HFFc6 (cell line): ENCODE measurements at places on chromosomes 5 and 9.

- no peak for DNase-seq
These were observed 37.5 kb upstream of the TIFAB start for GRCh38 chr5:135489466-135490244.

DNA sequence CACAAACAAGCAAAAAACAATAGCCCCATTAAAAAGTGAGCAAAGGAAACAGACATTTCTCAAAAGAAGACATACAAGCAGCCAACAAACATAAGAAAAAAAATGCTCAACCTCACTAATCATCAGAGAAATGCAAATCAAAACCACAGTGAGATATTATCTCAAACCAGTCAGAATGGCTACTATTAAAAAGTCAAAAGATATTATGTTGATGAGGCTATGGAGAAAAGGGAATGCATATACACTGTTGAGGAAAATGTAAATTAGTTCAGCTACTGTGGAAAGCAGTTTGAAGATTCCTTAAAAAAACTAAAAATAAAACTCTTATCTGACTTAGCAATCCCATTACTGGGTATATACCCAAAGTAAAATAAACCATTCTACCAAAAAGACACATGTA lies 28.7 kb upstream of the BARX1 start:
- DNase-seq = peak; percentile 25

DNA sequence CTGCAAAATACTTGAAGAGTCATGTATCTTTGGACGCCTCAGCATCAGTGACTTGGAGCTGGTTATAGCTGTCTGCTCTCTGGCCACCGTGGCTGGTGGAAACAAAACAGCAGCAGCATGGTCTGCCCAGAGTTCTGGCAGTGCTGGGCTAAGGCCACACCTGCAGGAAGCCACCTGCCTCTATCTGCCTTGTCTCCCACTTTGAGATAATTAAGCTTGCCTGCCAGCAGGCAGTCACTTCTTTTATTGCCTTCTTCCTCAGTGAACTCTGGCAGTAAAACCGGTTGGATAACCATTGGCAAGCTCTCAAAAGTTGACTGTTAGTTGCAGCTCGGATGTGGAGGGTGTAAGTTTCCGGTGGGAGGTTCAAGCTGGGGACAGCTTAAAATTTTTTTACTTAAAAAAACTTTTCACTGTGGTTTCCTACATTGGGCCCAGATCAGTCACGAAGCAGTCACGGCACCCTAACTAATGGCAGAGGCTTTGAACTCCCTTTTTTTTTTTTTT lies 4.9 kb downstream of the SMIM3 start:
- DNase-seq = peak; percentile 96

- DNase-seq = no peak
These were observed 16.6 kb upstream of the FBP2 start for GRCh38 chr9:94610181-94610606.

GRCh38 chr5:2905741-2906140 lies 154.3 kb upstream of the IRX2 start:
- no peak for DNase-seq

GRCh38 chr5:74798977-74799911 lies 32.2 kb downstream of the NSA2 start:
- peak; percentile 3 for DNase-seq

DNA sequence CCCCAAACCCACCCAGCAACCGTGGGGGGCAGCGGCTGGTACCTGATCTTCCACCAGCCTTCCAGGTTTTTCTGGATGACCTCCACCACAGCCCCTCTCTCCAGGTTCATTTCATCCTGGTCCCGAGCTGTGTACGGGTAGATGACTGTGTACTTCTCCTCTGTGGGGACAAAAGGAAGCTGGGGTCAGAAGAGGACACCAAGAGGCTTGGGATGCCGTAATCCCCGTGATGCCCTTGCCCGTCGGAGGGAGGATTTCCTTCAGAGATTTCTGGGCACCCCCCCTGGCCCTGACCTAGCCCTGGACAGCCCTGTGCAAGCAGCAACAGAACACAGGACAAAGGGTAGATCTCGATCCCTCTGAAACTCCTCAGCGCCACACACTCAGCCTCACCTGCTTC lies 70.3 kb upstream of the UBTD2 start:
- no peak for DNase-seq

DNA sequence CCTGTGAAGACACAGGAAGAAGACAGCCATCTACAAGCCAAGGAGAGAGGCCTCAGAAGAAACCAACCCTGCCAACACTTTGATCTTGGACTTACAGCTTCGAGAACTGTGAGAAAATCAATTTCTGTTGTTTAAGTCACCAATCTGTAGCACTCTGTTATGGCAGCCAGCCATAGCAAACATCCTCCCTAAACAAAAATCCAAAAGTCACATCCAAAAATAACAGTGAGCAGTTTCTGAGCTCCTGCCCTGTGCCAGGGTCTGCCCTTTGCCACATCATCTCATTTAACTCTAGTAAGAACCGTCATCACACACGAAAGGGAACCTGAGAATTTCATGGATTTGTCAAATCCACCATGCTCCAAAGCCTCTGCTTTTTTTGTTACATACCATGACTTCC lies 118.8 kb downstream of the TRIM36 start:
- no peak for DNase-seq

- DNase-seq = no peak
These were observed 24.1 kb upstream of the SLC25A48 start for GRCh38 chr5:135810188-135810943.

GRCh38 chr5:29960323-29960722 lies 1233.2 kb upstream of the CDH6 start:
- no peak for DNase-seq

- peak; percentile 16 for DNase-seq
These were observed 277.6 kb upstream of the ADAMTS16 start for GRCh38 chr5:4862500-4862899.

GRCh38 chr5:79517601-79518000 lies 3.7 kb upstream of the HOMER1 start:
- no peak for DNase-seq

DNA sequence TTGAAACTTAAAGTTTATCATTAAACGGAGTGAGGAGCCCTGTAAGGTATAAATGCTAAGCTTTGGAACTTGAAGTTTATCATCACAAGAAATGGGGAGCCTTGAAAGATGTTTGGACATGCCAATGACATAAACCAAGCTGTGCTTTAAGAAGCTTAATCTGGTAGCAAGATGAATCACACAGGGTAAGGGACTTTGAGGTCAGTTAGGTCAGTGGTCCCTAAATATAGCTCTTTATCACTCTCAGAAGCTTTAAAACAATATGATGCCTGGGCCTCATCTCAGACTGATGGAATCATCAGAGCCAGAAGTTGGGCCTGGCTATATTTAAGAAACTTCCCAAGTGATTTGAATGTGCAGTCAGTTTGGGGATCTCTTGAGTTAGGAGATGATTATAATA lies 85.7 kb downstream of the TNC start:
- no peak for DNase-seq

GRCh38 chr9:17793713-17794622 lies 215.1 kb downstream of the SH3GL2 start:
- peak; percentile 11 for DNase-seq

- DNase-seq = no peak
These were observed 981.2 kb downstream of the TLE4 start for GRCh38 chr9:80552931-80553330.

- no peak for DNase-seq
These were observed 10.0 kb upstream of the DOLPP1 start for GRCh38 chr9:129070696-129071525.

DNA sequence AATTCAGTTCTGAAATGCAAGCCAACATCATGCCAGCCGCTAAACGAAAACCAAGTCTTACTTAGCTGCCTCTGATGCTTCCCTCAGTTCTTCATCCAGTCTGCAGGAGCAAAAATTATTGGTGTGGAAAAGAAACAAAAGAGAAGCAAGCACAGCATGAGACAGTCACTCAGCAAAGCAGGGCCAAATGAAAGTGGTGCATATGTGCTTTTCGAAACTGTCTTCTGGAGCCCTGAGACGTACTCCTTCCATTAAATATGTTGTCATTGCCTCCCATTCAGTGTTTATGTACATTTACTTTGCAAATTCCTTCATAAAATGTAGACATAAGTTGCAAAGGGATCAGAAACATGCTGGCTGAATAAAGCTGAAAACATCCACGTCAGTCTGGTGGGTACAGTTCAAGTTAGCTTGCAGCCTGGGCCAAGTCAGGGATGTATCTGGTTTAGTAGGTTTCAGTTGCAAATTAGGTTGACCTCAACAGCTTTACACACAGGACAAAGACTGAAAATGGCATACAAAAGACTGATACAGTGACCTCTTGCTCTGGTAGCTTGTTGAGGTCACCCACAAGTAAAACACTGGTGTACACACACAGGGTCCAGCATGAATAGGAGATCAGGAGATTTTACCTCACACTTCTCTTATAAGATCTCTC lies 139.7 kb upstream of the PCA3 start:
- no peak for DNase-seq

- no peak for DNase-seq
These were observed 59.2 kb downstream of the TSSK1B start for GRCh38 chr5:113375480-113376060.

DNA sequence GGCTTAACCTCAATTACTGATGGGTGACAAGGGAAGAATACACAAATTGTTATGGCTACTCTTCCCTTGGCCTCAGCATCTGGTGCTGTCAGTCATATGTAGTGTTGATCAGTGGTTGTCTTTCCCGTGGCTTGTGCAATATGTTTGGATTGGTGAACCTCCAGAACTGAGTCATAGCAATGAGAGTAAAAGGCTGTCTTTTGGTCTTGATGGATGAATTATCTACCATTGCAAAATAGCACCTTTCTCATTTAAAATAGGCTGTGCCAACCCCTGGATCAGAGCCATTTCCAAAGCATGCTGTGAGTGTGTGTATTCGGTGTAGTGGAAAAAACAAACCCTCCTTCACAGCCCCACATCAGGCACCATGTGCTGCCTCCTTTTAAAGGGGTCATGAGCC lies 14.6 kb upstream of the F2R start:
- DNase-seq = peak; percentile 77

- no peak for DNase-seq
These were observed 917.0 kb downstream of the MAT2B start for GRCh38 chr5:164422400-164422799.

GRCh38 chr5:35417040-35417439 lies 186.8 kb upstream of the PRLR start:
- no peak for DNase-seq

- no peak for DNase-seq
These were observed 291.0 kb upstream of the SEMA6A start for GRCh38 chr5:116865651-116866050.

- DNase-seq = no peak
These were observed 43.2 kb downstream of the SEMA4D start for GRCh38 chr9:89454498-89455355.

- DNase-seq = no peak
These were observed 36.0 kb upstream of the NPM1 start for GRCh38 chr5:171351536-171352073.

DNA sequence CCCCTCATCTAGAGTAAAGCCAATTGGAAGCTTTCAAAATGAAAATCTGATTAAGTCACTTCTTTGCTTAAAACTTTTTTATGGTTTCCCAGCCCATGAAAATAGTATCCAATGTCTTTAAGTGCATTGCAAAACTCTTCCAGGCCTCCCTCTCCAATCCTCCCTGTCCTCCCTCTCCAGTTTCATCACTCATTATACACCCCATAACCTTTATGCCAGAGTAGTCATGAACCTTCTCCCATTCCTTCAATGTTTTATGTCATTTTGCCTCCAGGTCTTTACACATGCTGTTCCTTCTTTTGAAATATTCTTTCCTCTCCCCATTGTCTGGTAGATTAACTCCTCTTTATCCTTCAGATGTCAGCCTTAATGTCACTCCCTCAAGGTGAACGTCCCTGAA lies 8.1 kb upstream of the ZNF354A start:
- DNase-seq = no peak

GRCh38 chr9:35560625-35561337 lies 44.3 kb upstream of the TESK1 start:
- DNase-seq = no peak

GRCh38 chr5:135707302-135707701 lies 127.2 kb upstream of the SLC25A48 start:
- DNase-seq = no peak

GRCh38 chr9:88372103-88372654 lies 16.1 kb upstream of the SPIN1 start:
- DNase-seq = no peak

DNA sequence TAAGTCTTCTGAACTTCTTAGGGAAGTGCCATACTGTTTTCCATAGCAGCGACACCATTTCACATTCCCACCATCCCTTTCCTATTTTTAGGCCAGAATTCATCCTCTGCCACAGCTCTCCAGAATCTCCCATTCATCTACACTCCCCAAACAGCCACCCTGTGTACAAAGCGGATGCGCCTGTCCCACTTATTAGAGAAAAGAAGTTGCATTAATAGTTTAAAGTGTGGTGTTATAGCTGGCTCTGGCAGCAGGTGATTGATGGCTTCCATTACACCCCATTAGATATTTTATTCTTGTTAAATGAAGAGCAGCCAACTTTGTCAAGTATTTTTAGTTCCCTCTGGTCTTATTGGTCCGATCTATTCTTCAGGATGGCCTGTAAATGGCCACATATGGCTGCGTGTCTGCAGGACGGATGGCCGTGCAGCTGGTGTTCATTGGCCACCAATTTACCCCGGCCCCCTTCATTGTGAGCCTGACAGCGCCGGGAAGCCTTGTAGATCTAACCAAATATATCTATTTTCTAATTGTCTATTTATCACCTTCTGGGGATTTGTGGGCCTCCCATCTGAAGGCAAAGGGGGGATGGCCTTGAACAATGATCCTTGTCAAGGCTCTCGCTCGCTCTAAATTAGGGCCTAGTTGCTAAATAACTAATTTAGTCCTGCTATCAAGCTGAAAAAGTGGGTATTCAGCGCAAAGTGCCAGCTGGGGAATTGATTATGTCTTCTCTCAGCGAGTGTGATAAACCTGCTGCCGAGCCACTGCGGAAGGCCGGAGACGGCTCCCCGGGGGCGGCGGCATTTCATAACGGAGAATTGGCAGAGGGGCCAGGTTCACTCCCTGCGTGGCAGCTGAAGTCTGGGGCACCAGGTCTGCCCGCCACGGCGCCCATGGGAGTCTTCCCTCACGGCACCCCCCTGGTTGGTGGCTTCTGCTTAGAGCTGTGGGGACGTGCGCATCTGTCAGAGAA lies 141.1 kb downstream of the MELK start:
- DNase-seq = no peak

DNA sequence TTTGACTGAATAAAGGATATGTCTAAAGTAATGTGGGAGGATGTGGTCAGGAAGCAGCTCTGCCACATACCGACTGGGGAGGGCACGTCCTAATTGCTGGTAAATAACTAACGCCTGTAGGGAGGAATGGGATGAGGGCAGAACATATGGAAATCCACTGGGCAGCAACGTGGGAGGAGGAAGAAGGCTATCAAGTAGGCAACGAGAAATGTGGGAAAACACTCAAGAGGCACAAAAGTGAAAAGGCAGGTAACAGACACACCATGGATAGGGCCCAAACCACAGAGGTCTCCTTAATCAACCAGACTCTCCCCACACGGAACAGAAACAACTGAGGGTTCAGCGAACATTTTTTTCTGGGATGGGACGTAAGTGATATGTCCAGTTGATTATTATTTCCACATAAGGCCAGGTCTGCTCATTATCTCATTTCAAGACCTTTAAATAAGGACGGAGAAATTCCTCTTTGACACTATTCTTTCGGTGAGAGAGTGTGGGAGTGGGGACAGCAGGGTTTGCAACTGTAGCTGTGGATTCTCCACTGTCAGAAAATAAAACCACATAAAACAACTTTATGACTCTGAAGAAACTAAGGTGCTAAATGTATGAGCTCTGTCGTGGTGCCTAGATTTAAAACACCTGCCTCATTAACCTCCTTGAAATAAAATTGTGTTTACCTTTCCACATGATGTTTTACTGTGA lies 17.0 kb downstream of the IARS1 start:
- no peak for DNase-seq

GRCh38 chr5:171157775-171158174 lies 151.3 kb upstream of the TLX3 start:
- no peak for DNase-seq

GRCh38 chr5:110752953-110753352 lies 14.1 kb downstream of the SLC25A46 start:
- no peak for DNase-seq
